ENCODE measurements at places on chromosomes 4 and X. TPM values are rescaled to one million over a fixed set of nuclear protein-coding genes. Genes with fewer than 3 reads are reported as not detected.

PRAF2 gene
- 52.4 TPM for polyA plus RNA-seq

CYTL1 gene
- not detected for polyA plus RNA-seq

GYG2 gene
- polyA plus RNA-seq = 1.8 TPM

GC gene
- not detected for polyA plus RNA-seq

RGN gene
- 21.0 TPM for polyA plus RNA-seq

HTN1 gene
- polyA plus RNA-seq = not detected

Measured in Purkinje cell (primary cell).